ENCODE measurements at places on chromosomes 5 and 9.

DNA sequence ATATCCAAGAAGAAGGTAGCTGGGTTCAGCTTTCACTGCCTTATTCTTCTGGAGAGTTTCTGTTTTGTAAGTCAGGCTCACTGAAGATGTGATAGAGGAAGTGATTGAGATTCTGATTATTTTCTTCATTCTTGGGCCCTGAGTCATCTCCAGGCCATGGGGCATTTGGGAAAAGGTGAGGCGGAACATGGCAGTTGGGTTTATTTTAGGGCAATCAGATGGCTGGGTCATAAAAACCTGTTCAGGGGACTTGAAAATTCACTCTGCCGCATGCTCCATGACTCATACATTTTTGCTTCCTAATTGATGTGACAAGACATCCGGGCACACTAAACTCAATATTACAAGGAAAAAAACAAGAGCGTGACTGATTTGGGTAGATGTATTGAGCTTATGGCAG is 265.7 kb upstream of the KLF4 start:
- DNase-seq, result no peak

DNA sequence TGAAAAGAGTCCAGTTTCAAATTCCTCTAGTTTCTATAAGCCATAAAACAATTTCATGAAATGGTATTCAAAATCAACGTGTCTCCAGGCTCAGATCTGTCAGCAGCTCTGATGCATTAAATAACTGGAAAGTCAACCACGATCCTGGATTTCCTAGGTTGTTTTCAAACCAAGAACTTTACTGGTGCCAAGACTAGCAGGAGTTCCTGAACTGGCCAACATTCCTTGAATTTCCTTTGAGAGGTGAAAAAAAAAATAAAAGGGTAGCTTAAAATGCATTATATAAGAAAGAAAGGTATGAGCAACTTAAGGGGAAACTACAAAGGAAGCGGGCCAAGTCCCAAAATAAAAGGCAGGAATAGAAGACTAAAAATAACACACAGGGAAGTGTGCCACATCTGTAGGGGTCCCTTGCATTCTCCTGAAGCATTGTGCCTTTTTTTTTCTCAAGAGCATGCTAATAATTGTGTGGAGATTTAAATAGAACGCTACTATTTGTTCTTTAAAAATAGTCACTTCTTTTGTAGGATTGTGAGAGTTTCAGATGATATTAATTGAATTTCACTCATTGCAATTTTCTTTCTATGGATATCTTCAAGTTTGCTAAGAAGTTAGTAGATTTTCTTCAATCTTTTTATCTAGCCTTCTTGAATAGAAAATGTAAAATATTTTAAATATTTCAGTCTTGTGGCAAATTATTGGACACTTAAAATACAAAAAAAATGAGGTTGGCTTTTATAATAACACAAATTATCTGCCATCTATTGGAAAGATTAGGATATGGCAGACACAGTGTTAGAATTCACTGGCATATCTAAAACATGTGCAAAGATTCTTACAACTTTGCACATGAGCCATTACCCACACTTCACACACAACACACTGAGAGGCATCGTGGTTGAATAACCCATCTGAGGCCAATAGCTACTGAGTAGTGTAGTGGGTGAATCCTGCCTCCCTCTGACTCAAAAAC is 15.3 kb downstream of the ESM1 start:
- DNase-seq, result no peak

GRCh38 chr5:174719793-174720611 is 4.4 kb upstream of the MSX2 start:
- no peak for DNase-seq

GRCh38 chr5:9356351-9356825 is 189.5 kb downstream of the SEMA5A start:
- no peak for DNase-seq

DNA sequence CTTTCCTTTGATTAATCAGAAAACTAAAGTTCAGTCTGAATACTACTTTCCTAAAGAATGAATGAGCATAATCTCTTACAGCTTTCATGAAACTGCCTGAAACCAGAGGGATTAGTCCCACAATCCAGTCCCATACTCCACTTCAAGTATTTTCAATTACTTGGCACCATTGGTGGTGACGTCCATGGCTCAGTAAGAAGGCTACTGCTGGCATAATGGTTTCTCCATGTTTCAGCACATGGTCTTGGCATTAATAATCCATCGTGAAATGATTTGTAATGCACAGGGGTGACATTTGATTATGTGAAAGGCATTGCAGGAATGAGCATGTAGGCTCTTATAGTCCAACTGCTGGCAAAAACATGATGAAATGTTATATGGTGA is 23.4 kb downstream of the LIX1 start:
- no peak for DNase-seq

DNA sequence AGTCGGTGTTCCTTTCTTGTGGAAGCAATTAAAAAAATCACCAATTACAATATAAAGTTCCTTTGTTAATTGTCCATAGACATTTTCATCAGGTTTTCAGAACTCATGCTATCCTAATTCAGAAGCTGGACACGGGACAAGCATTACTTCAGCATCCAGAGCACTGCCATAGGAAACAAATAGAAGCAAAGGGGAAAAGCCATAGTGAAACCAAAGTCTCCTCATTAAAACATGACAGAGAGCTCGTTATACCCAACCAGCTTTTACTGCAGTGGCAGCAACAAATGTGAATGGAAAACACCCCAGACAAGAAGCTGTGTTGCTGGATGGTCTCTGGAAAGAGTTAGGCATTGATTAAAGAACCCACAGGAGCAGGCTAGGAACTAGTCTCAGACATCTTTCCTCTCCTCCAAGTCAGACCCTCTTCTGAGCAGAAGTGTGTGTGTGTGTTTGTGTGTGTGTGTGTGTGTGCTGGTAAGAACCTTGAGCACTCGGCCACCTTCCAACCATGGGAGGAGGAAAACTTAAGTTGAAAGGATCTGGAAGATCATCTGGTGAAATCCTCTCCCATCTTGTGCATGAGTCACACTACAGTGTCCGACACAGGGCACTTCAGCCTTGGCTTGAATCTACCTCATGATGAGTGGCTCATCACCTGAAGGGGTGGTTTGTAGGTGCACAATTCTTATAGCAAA is 162.6 kb upstream of the ADAMTS16 start:
- no peak for DNase-seq

DNA sequence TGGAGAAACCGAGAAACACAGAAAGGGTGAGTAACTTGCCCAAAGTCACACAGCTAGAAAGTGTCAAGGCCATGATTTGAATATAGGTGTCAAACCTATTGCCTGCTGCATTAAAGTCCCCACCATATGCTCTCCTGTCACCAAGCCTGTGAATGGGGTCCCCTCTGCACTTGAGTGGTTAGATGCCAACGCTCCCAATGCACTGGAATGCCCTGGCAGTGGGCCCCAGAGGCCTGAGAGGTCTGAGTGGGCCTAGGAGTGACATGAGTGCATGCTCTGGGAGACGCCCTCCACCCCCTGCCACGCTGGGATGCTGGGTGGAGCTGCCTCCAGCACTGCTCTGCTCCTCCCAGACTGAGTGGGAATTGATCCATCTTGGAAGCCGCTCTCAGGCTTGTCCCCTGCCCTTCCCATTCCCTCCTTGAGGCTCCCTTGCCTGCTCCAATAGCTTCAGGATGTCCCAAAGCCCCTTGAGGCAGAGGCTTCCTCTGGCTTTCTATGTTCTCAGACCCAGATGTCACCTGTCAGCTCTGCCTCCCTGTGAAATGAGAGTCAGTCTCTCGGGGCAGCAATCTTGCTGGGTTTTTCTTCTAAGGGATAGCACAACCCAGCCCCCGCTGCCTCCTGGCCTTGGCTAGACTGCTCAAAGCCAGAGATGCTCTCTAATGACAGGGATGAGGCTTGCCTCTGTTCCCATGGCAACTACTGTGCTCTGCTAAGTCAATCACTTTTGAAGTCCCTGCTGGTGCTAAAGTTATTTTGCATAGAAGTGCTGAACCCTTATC is 6.6 kb upstream of the ARSI start:
- no peak for DNase-seq

GRCh38 chr5:57802131-57802530 is 319.5 kb upstream of the ACTBL2 start:
- no peak for DNase-seq

GRCh38 chr9:13586587-13587374 is 307.3 kb upstream of the MPDZ start:
- DNase-seq, result no peak

- DNase-seq, result no peak
Observed at GRCh38 chr5:2472670-2473069, 278.8 kb downstream of the IRX2 start.

DNA sequence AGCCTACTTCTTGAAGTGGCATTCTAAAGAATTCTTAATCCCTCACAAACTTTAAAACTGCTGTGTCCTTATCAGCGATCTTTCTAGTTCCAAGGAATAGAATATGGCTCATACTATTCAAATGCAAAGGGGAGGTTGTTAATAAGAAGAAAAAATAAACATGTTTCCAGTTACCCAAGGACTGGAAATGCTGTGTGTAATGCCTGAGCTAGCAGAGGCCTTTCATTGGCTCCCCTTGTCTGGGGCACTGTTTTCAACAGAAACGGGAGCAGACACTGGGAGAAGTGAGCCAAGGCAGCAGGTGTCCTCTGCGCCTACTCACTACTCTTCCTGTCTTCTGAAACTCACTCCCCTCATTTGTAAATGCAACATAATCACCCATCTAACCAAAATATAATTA is 253.0 kb downstream of the MARCHF11 start:
- DNase-seq, result no peak

DNA sequence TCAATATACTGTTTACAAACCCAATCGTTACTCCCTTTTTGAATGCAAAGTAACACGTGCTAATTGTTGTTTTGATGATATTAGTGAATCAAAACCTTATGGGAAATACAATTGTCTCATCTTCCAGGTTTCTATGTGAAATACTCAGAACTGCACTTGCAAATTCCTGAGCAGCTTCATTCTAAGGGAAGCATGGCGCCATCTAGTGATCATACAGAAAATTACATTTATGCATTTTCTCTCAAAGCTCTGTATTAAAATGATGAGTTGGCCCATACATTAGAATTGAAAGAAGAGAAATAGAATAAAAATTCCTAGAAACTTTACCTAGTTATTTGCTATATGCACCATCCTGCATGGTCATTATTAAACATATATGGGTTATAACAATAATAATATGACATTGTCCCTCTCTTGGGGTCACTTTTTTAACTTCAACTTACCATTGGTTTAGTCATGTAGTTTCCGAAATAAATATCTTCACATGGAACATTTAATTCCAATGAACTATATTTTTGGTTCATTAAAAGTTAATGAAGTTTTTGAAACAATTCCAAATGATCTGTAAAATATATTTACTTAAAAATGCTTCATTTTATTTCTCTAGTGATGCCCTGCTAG is 220.0 kb downstream of the PDE4D start:
- no peak for DNase-seq

DNA sequence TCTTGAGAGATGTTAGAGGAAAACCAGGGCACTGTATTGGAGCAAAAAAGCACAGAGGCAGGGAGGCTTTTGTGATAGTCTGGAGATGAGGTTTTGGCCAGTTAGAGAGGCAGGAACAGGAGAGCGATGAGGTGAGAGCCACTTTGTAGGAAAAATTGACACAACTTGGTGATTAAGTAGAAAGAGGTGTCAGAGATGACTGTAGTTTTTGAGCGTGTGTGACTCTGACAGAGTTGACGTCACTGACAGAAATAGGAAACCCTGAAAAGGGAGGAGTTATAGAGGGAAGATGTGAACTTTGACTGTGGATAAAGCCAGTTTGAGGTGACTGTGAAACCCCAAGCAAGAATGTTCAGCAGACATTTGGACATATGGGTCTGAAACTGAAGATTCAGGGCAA is 15.7 kb downstream of the NFX1 start:
- DNase-seq, result peak; percentile 19

GRCh38 chr9:133120501-133121197 is 391 bp downstream of the RALGDS start:
- peak; percentile 27 for DNase-seq

DNA sequence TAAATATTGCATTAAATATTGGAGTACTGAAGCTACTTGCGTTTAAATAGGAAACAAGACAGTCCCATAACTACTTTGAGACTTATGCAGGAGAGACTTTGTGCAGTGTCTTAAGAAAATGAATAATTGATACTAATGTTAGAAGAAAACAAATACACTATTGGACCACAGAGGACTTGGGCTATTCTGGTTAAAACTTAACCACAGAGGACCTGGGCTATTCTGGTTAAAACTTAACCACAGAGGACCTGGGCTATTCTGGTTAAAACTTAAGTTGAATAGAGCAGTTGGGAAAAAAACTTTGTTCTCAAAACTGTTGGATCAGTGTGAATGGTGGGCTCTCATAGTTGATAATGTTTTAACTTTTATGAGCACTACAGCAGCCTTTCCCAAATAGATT is 141.7 kb downstream of the WDR70 start:
- no peak for DNase-seq

- peak; percentile 23 for DNase-seq
Observed at GRCh38 chr9:7536310-7536939, 263.2 kb downstream of the DMAC1 start.

DNA sequence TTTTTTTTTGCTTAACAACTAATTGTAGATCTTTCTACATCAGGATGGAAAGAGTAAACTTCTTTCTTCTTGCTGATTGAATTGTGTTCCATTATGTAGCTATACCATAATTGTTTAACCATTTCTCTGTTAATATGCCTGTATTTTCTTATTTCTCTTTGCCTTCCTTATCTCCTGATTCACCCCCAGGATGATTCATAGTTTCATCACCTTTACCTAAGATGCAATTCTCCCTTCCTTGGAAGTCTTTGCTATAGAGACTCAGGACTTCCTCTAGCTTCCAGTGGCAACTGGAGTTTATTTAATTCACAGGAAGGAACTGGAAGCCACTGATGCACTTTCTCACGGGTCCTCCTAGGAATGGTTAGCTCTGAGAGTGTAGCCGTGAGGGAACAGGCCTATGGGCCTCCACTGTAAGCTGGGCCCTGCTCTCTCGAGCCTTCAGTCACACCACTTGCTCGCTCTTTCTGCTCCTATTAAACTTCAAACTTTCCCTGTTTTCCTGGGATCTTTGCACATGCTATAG is 83.1 kb downstream of the FGF1 start:
- DNase-seq, result no peak

- no peak for DNase-seq
Observed at GRCh38 chr9:89928106-89928505, 323.3 kb downstream of the GADD45G start.

GRCh38 chr9:71683598-71684235 is 84.6 kb downstream of the CEMIP2 start:
- no peak for DNase-seq

GRCh38 chr9:101428909-101429308 is 6.7 kb downstream of the ALDOB start:
- DNase-seq, result no peak

All from stimulated activated CD4-positive, alpha-beta T cell treated with anti-CD3 and anti-CD28 coated beads, Interleukin-2, amount 100 ng/mL, for 24 hours (primary cell).